ENCODE measurements at places on chromosomes 3 and 15. TPM values are rescaled to one million over a fixed set of nuclear protein-coding genes. Genes with fewer than 3 reads are reported as not detected.

The EXD1 gene
- not detected for total RNA-seq

The TF gene
- total RNA-seq, result 1.0 TPM

The VIPR1 gene
- 1.3 TPM for total RNA-seq

The EXOG gene
- 14.7 TPM for total RNA-seq

The RNU6-1 gene
- not detected for total RNA-seq

The KNL1 gene
- 0.52 TPM for total RNA-seq

The STRIT1 gene
- total RNA-seq, result not detected

The IGDCC3 gene
- total RNA-seq, result not detected

The SLC9A9 gene
- 20.5 TPM for total RNA-seq

The CCDC54 gene
- not detected for total RNA-seq

The FANCI gene
- 7.0 TPM for total RNA-seq

The GOLGA8G gene
- not detected for total RNA-seq

The CEP19 gene
- total RNA-seq, result 0.69 TPM

The CHRD gene
- 32.6 TPM for total RNA-seq

The KNG1 gene
- 0.14 TPM for total RNA-seq

The IL1RAP gene
- total RNA-seq, result 17.2 TPM

The RPUSD2 gene
- total RNA-seq, result 6.8 TPM

The IQCH gene
- total RNA-seq, result 2.3 TPM

The CNOT10 gene
- total RNA-seq, result 20.0 TPM

The CHMP2B gene
- total RNA-seq, result 45.0 TPM

The IGSF11 gene
- total RNA-seq, result 0.46 TPM

The PLSCR2 gene
- 0.43 TPM for total RNA-seq

The THRB gene
- 25.0 TPM for total RNA-seq

The HRG gene
- not detected for total RNA-seq

The CYP19A1 gene
- total RNA-seq, result 2.7 TPM

The ADAMTS9 gene
- 82.8 TPM for total RNA-seq

The ACP3 gene
- total RNA-seq, result 3.3 TPM

The MGLL gene
- total RNA-seq, result 107 TPM

The MPI gene
- 22.4 TPM for total RNA-seq

The TMEM207 gene
- total RNA-seq, result not detected

The SHC4 gene
- total RNA-seq, result 6.2 TPM

The RTP1 gene
- total RNA-seq, result not detected

The PLD1 gene
- total RNA-seq, result 18.5 TPM

The TRIM71 gene
- not detected for total RNA-seq

The RARB gene
- 8.9 TPM for total RNA-seq

The CFAP91 gene
- total RNA-seq, result 2.4 TPM

The C3orf52 gene
- total RNA-seq, result 9.9 TPM

The HAPLN3 gene
- total RNA-seq, result 25.4 TPM

The CCR9 gene
- total RNA-seq, result not detected

The GPR149 gene
- total RNA-seq, result not detected

The BRPF1 gene
- 15.6 TPM for total RNA-seq

The GNB5 gene
- total RNA-seq, result 18.3 TPM

The MAP1A gene
- 66.8 TPM for total RNA-seq

The SUCNR1 gene
- total RNA-seq, result 1.9 TPM

The PRR23B gene
- not detected for total RNA-seq

The GP9 gene
- 0.48 TPM for total RNA-seq

The SACM1L gene
- total RNA-seq, result 42.8 TPM

The GPR171 gene
- 0.83 TPM for total RNA-seq

The SNX22 gene
- not detected for total RNA-seq

The ETV5 gene
- total RNA-seq, result 15.1 TPM

The PEX11A gene
- total RNA-seq, result 7.1 TPM

The POPDC2 gene
- 8.5 TPM for total RNA-seq

The CLDN16 gene
- not detected for total RNA-seq

The SELENOK gene
- 45.0 TPM for total RNA-seq

The ACAA1 gene
- 41.9 TPM for total RNA-seq

The BNC1 gene
- total RNA-seq, result 0.19 TPM

The CFAP100 gene
- not detected for total RNA-seq

The GRM7 gene
- total RNA-seq, result 1.3 TPM

The ST8SIA2 gene
- total RNA-seq, result not detected
